ENCODE measurements at places on chromosomes 3 and 15.

DNA sequence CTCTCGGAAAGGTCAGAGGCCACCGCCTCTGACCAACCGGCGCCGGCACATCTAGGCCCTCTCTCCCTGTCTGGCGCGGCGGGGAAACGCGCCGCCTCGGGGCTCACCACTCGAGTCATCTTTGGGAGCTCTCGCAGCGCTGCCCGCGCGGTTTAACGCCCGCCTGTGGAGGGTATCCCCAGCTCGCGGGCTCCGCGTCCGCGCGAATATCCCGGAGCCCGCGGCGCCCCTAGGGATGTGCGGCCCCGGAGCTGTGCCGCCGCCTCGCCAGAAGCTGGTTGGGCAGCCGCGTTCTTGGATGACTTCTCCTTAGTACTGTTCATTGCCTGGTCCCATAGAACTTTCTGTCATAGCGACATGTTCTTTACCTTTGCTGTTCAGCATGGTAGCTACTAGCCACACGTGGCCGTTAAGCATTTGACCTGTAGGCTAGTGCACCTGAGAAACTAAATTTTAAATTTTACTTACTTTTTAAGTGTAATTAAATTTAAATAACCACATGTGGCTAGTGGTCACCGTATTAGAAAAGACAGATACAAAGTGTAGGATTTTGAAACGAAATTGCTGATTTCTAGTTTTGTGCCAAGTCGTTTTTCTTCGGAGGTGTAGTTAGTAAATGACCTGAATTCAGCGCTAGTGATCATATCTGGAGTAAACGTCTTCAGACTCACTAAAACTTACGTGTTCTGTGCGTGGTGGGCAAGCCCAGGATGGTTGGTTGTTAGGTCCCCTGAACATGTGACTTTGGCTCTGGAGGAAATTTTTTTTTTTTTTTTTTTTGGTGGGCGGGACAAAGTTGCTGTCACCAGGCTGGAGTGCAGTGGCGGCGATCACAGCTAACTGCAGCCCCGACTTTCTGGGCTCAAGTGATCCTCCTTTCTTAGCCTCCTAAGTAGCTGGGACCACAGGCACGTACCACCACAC, 835 bp downstream of the ARIH2 start:
- DNase-seq = no peak

- DNase-seq = no peak
These were observed 92.8 kb upstream of the TNFSF10 start for GRCh38 chr3:172616031-172616461.

DNA sequence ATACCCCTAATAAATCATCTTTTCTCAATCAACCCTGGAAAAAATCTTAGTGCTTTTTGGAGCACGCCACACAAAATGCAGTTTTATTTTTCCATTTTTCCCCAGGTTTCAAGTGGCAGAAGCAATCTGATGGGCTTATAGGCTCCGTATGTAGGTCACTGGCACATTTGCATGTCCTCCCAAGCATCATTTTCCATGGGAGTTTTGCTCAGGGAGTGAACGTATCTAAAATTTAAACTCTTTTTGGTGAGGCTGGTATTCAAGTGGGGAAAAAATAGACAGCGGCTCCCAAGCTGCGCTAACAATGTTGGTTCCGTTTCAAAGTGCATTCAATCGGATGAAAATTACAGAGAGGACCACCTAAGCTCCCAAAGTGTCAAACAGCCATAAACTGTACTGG, 233.4 kb downstream of the MEX3B start:
- DNase-seq = no peak

GRCh38 chr3:196419386-196419785, 12.8 kb downstream of the UBXN7 start:
- DNase-seq = no peak

- no peak for DNase-seq
These were observed 652.6 kb downstream of the FHIT start for GRCh38 chr3:60598671-60599070.
